ENCODE measurements at places on chromosomes 7 and 10.
A peak's percentile ranks its signal among the peaks of the same experiment; 100 is the strongest.

DNA sequence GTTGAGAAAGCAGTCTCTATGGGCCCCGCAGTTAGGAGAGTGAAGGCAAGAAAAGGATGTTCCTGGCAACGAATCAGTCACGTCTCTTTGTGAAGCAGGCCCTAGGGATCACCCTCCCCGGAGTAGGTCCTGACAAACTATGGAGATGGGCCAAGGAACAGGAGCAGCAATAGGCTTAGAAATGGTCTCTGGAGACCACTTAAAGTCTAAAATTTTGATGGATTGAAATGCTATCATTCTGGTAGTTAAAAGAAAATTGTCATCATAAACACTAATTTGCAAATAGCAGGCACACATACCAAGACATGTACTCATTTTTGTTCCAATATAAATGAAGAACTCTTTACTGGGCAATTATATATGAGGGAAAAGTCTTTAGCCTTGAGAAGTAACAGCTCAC, 123.5 kb downstream of the ITGB8 start:
- no peak for DNase-seq

GRCh38 chr10:44153918-44154670, 230.8 kb downstream of the CXCL12 start:
- no peak for DNase-seq

DNA sequence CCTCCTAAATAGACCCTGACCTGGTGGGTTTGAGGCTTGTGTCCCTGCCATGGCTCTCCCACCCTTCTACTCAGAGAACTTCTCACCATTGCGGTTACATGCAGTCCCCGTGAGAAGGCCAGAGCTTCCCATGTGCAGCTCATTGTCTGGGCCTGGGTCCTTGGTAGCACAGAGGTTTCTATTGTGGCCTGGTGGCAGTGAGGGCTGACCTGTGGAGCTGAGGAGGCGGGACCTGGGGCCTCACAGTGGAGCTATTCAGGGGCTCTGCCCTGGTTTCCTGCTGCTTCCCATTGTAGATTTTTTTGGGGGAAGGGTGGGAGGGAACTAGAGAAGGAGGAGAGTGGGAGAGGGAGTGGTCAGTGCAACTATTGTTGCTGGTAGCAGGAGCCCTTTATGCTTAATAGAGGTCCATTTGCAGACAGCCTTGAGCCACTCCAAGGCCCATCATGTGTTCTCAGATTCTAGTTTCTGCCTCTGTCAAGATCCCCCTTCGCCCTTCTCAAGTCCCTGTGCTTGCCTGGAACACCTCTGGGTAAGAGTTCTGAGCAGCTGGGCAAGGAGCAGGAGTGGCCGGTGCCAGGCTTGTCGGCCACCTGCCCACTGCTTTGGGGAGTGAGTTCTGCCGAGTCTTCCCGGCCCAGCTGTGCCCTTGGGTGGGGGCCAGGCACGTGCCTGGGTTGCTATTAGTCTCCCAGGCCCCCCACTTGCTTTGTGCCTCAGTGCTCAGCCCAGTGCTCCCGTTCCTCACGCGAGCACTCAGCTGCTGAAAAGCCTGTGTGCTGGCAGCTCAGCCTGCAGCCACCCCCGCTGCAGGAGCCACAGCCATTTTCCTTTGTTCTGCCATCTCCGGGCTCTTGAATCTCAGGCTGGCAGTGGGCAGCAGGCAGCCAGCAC, 10.7 kb downstream of the TSPAN14 start:
- peak; percentile 62 for DNase-seq

- no peak for DNase-seq
These were observed 1.9 kb upstream of the RUFY2 start for GRCh38 chr10:68408898-68409518.

DNA sequence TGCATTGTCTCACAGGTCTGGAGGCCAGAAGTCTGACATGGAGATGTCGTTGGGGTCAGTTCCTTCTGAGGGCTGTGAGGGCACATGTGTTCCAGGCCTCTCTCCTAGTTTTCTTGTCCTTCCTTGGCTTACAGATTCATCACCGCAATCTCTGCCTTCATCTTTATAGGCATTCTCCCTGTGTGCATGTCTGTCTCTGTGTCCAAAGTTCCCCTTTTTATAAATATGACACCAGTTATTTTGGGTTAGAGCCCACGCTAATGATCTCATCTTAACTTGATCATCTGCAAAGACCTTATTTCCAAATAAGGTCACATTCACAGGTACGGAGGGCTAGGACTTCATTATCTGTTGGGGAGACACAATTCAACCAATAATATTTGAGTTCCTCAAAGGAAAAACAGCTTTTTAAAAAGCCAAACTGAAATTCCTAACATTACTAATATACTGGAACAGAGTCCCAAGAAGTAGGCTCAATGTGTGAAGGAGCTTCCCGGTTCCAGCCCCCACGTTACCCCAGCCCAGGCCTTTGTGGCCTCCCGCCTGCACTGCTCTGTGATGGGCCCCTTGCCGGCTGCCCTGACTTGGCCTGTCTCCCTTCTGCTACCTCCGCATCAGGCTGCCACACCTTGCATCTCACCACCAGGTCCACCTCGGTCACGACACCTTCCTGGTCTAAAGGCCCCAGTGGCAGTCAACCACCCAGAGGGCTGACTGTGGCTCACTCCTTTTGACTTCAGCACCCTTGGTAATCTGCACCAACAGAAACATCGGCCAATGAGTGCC, 142.7 kb downstream of the KCNMA1 start:
- no peak for DNase-seq

GRCh38 chr10:58439632-58440364, 54.6 kb downstream of the TFAM start:
- DNase-seq = no peak

All from endothelial cell (in vitro differentiated cells).